ENCODE measurements at places on chromosomes 4 and X. TPM values are rescaled to one million over a fixed set of nuclear protein-coding genes. Genes with fewer than 3 reads are reported as not detected.

- DNase-seq = no peak
Observed at GRCh38 chr4:147863808-147864472, 132.1 kb downstream of the ARHGAP10 start.

DNA sequence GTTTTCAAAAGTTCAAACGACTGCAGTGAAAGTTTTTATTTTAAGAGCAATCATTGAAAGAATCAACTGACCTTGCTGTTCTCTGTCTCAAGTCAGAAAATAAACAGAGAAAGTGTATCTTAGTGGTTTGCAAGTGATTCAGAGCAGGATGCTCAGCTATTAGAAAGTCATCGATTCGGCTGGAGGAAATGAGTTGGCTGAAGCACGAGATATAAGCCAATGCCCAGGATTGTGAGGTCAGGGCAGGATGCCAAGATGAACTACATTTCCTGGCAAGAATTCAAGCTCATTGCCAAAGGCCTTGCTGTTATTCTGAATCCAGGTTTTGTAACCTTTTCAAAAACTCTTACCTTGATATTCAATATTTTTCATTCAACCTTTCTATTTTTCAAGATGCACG, 541.4 kb upstream of the BOD1L1 start:
- peak; percentile 85 for DNase-seq

GRCh38 chrX:130704053-130705038, 198.7 kb downstream of the ENOX2 start:
- no peak for DNase-seq

DNA sequence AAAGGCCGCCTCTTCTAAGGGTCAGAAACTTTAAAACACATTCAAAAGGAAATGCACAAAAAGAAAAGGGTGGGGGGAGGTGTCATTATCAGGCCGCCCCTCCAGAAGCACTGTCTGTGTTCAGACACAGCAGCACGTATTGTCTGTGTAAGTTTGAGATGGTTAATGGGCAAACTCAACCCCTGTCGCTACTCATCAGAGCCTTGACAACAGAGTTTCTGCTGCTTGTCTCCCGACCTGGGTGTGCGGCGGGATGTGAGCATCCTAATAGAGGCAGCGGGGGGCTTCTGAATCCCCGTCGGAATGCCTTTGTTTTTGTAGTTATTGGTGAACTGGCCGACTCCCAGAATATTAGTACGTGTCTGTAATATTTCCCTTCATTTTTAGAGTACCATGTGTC, 158.9 kb downstream of the DCTD start:
- DNase-seq = no peak

DNA sequence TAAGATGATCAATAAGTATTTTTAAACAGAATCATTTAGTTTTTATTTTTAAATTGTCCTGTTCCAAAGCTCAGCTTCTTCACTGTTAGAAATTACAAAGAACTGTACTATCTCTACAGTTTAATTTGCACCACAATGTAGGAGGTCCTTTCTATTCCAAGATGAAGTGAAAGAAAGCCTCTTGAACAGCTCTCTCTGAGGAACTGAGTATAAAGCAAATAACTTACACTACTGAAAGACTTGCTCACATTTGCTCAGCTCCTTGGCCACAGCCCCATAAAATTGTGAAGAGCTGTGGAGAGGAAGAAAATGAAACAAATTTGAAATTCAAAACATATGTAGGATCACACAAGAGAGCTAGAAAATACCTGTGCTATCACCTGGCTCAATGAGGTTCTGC, 68.6 kb downstream of the ENPEP start:
- DNase-seq = no peak

DNA sequence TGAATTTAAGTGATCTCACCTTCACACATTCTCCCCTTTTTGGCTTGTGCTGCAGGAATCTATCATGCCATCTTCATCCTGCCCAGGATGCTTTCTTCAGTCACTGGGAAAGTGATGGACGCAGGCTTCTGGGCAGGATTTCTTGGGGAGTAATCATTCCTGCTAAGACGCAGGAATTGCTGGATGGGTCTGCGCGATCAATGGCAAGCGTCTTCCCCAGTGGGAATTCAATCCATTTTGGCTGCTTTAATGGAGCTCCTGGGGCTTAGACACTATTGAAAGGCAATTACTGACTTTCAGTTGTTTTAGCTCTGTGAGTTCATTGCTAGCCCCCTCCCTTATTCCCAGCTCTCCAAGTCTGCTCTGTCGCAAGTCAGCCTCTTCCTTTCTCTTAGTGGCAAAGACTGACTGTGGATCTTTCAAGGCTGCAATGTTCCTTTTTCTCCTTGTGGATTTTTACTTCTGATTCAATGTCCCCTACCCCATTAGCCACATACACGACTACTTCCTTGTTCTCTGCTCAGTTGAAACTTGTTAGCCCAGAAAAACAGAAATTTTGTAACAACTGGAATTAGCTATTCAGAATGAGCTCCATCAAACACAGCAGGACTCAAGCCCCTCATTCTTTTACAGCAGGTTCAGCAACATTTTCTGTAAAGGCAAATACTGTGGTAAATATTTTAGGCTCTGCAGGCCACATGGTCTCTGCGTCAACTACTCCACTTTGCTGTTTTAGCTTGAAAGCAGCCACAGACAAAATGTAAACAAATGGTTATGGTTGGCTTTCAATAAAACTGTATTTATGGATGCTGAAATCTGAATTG, 154.9 kb downstream of the ASB9 start:
- no peak for DNase-seq

GRCh38 chr4:40256329-40256728, 59.5 kb downstream of the RHOH start:
- no peak for DNase-seq

- DNase-seq = no peak
Observed at GRCh38 chr4:186058253-186058979, 10.5 kb upstream of the TLR3 start.

GRCh38 chr4:152243206-152243605, 292.7 kb downstream of the FBXW7 start:
- no peak for DNase-seq

GRCh38 chr4:31391976-31392375, 671.8 kb downstream of the PCDH7 start:
- DNase-seq = no peak

FRG2 gene
- not detected for total RNA-seq

TRIM61 gene
- not detected for total RNA-seq

ZCCHC12 gene
- not detected for total RNA-seq
